ENCODE measurements at places on chromosomes 12 and 14. TPM values are rescaled to one million over a fixed set of nuclear protein-coding genes. Genes with fewer than 3 reads are reported as not detected.

PTGER2 gene
- total RNA-seq: 1.3 TPM

HPD gene
- 1.1 TPM for total RNA-seq

TMTC2 gene
- 8.0 TPM for total RNA-seq

LTBP2 gene
- 99.9 TPM for total RNA-seq

ARHGEF40 gene
- 26.4 TPM for total RNA-seq

LPAR5 gene
- total RNA-seq: under 0.01 TPM

TEDC1 gene
- total RNA-seq: 5.5 TPM

LMNTD1 gene
- total RNA-seq: not detected

PACS2 gene
- 40.9 TPM for total RNA-seq

SLC5A8 gene
- total RNA-seq: not detected

LRRC43 gene
- total RNA-seq: 1.2 TPM

VASH1 gene
- total RNA-seq: 2.8 TPM

DAO gene
- total RNA-seq: not detected

MSI1 gene
- not detected for total RNA-seq

GDF3 gene
- total RNA-seq: not detected

KCNMB4 gene
- total RNA-seq: 6.0 TPM

SFSWAP gene
- 20.2 TPM for total RNA-seq

SOS2 gene
- total RNA-seq: 7.7 TPM

ARHGEF25 gene
- total RNA-seq: 23.8 TPM

SERPINA12 gene
- not detected for total RNA-seq

GATC gene
- total RNA-seq: 10.5 TPM

SVOP gene
- not detected for total RNA-seq
